Memory B cell (primary cell): ENCODE measurements at places on chromosomes 7 and 10.

- DNase-seq: no peak
These were observed 18.5 kb downstream of the TRUB1 start for GRCh38 chr10:114956466-114956865.

- DNase-seq: peak; percentile 68
These were observed 30.6 kb downstream of the TLX1 start for GRCh38 chr10:101161494-101162299.

DNA sequence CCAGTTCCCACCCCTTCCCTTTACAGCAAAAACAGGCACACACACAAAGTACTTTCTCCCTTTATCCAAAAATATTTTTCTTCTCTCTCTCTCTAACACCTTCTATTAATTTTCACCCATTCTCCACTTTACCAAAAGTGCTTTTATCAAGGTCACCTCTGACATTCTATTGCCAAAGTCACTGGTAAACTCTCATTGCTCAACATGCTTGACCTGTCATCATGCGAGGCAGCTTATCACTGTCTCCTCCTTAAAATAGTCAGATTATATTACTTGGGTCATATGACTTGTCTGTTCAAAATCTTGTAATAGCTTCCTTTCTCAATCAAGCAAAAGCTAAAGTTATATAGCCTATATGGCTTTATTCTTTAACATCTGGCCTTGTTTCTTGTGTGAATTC, 28.6 kb downstream of the MACC1 start:
- DNase-seq: no peak

DNA sequence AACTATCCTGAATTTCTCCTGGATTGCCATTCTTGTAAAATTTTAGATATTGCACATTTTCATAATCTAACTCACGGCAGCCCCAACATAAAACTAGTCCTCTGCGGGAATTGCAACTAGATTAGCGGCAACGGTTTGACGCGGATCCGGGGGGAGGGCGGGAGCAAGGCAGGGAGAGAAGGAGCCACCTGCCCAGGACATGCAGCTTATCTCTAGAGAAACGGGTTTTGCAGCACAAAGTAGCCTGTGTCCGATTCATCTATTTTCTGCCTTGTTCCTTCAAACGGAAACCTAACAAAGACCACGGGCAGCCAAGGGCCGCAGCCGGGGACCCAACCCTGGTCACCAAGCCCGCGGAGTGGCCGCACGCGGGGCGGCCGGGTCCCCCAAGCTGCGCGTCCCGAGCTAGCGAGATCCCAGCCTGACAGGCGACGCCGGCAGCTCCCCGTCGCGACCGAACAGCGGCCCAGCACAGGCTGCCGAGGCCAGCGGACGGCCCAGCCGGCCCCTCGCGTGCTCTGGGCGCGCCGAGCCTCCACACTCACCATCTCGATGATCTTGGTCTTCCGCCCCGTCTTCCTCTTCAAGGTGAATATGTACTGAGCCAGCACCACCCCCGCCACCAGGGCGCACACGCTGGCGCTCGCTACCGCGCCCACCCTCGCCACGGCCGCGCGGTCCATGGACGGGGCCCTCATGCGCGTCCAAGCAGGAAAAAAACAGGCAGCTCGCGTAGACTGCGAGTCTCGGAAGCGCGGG, at the start of gene NT5C3A:
Gene NT5C3A, minus strand, starts transcription at position 754 of the 759 bp plus-strand sequence. Its CDS starts 71 bp downstream, at position 683.
- DNase-seq: no peak

GRCh38 chr10:116742367-116743265, at the start of gene HSPA12A:
HSPA12A (minus strand) TSS chr10:116742566; CDS start chr10:116742469, 97 bp downstream.
- no peak for DNase-seq

DNA sequence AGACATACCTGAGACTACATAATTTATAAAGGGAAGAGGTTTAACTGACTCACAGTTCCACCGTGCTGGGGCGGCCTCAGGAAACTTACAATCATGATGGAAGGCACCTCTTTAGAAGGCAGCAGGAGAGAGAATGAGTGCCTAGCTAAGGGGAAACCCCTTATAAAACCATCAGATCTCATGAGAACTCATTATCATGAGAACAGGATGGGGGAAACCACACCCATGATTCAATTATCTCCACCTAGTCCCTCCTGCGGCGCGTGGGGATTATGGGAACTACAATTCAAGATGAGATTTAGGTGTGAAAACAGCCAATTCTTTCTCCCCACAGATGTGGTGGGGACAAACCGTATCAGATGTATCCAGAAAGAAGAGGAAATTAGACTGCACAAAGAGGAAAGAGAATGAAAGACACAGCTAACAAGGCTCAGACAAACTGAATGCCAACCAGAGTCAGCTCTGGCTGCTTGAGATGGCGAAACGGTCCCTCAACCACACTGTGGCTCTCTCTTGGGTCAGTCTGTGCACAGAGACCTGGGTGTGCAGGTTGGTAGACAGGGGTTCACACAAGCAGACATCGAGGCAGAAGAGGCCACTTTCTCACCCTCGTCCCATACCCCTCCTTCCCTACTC, 375.6 kb downstream of the SFMBT2 start:
- DNase-seq: no peak
